ENCODE measurements at places on chromosomes 2 and 18.

DNA sequence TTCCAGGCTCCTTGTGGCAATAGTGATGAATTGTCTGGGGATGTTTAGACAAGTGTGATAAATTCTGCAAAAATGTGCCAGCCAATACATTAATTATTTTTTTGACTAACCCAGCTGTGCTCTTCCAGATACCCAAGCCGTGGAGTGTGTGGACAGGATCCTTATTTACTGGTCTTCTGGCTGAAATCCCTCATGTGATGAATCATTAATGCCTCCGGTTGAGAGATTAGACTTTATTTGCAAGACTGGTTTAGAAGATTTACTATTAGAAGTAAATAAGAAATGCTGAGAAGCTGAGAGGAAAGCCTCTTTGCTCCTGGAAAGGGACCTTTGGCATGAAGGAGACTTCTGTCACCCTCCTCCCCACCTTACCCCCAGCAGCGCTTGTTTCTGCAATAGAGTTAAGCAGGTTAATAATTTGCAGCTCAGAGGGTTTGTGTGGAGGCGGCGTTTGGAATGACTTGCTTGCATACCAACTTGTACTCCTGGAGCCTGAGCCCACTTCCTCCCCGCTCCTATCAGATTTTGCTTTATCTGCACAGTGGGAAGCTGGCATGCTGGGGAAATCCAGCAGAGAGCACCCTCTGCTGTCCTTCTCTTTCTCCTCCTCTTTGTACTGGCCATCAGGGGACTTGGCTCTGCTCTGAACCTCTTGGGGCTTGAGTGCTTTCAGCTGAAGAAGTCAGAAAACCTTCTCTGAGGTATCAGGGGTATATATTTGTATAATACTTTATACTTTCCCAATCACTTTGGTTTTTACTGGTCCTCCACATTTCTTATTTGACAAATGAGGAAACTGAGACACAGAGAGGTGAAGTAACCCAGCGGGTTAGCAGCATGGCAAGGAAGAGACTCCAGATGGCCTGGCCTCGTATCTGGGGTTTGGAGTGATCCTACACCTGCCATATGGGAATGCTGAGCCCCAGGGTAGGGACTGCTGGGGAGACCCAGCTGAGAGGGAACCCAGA lies 16.3 kb downstream of the SLC3A1 start:
- peak; percentile 52 for DNase-seq

GRCh38 chr2:208101716-208102631 lies 22.4 kb downstream of the CRYGD start:
- DNase-seq = peak; percentile 20

DNA sequence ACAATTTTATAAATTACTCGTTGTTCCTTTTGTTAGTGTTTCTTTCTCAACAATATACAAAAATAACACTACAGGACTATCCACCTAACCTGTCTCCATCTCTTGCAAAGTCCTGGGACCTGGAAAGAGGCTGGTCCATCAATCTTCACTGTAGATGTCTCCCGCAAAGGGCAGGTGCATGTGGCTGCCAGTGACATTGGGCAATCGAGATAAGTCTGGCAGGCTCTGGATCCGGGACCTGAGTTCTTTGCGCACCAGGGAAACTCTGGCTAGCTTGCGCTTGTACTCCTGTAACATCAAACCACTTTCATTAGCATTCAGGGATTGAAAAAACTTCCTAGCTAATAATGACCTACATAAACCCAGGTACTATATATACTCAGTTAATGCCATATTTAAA lies 20.5 kb downstream of the RMP24 start:
- no peak for DNase-seq

DNA sequence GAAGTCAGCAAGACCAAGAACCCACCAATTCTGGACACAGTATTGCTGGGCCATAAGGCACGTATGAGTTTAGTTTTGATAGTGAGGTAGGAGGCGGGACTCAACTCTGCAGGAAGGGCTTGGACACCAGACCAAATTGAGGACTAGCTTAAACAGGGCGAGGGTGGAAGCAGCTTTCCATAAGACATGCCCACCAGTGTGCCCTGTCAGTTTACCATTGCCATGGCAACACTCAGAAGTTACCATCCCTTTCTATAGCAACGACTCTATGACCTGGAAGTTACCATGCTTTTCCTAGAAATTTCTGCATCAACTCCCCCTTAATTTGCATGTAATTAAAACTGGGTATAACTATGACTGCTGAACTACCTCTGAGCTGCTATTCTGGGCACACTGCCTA lies 2.8 kb downstream of the M1AP start:
- no peak for DNase-seq

DNA sequence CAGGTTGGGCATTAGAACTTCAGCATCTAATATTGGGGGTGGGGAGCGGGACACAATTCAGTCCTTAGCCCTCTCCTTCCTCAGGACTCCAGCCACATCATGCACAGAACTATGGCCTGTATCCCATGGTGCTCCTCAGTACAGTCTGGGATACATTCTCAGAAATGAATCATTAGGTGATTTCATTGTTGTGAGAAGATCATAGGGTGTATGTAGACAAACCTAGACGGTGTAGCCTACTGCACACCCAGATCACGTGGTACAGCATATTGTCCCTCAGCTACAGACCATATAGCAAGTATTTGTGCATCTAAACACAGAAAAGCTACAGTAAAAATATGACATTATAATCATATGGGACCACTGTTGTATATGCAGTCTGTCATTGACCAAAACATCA lies 23.2 kb upstream of the IMP4 start:
- no peak for DNase-seq

GRCh38 chr2:96747061-96747617 lies 7.3 kb upstream of the LMAN2L start:
- DNase-seq = no peak

- DNase-seq = no peak
These were observed 111.3 kb upstream of the CAVIN2 start for GRCh38 chr2:191957996-191958860.

GRCh38 chr18:12074736-12075135 lies 18.9 kb upstream of the ANKRD62 start:
- no peak for DNase-seq

GRCh38 chr2:10878268-10878915 lies 33.3 kb upstream of the KCNF1 start:
- no peak for DNase-seq

DNA sequence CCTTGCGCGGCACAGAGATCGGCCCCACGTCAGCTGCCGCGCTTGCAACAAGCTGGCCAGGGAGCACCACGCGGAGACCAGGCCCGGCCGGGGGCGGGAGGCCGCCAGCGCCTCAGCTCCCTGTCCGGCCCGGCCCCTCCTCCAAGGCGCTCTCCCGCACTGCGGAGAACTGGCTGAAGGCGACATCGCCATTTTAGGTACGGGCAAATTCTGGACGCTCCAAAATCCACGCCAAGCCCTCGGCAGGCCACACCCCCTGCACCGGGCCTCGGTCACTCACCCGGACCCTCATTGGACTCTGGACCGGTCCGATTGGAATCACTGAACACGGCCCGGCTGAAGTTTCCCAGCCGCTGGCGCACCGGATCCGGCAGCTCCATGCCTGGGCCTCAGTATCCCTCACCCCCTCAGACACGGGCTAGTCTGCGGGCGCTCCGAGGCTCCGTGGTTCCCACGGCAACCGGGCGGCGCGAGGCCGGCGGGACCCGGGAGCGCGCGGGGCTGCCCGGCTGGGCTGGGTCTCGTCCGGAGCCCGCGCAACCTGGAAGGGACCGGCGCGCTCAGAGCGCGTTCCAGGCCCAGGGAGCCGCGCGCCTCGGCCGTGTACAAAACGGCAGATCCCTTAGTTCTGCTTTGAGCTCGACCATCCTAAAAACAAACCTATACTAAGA lies at the start of gene TMEM17:
Gene TMEM17 (minus strand): TSS at position 446 of the 671 bp plus-strand sequence. CDS start 66 bp downstream, at position 380.
- DNase-seq = peak; percentile 79

DNA sequence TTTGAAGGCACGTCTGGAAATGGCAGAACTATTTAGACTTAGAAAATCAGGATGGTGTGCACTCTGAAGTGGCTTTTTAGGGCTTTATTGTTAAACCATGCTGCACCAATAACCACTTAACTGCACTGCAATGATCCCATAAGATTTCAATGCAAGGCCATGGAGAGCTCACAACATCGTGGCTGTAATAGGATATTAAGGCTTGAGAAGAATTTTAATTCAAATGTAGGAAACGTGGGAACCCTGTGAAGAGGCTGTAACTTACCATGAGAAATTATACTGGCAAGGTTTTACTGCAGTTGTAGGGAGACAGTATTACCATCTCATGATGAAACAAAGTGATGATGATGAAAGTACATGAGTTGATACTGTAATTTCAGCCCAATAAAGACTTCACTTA lies 242.5 kb downstream of the AFF3 start:
- DNase-seq = no peak

GRCh38 chr2:127620866-127621265 lies 25.1 kb upstream of the GPR17 start:
- DNase-seq = no peak

DNA sequence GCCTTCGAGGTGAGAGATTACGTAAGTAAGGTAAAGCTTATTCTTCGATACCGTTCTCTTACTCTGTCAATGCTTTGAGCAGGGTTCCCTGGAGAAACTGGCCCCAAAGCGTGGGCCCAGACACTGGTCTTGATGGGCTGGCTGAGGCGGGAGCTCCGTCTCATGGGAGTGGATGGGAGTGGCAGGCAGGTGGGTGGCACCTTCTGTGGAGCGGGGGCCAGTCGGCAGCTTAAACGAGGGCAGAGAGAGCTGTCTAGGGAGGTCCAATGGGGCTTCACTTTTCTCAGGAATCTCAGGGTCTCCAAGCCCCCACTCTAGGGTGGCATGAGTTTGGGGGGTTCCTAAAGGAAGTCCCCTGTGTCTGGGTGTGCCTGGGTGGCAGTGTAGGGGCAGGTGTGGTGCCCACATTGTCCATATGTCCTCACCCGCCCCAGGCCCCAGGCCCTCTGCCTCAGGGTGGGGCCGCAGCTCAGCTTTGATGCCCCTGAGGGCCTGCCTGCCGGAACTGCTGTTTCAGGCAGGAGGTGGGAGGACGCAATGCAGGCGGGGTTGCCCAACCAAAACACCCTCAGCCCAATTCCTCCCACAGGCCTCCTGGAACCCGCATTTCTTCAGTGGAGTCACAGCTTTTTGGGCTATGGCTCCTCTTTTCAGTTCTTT lies 32.5 kb upstream of the FOSL2 start:
- no peak for DNase-seq

- DNase-seq = peak; percentile 50
These were observed 86.4 kb downstream of the GCA start for GRCh38 chr2:162430323-162430722.

DNA sequence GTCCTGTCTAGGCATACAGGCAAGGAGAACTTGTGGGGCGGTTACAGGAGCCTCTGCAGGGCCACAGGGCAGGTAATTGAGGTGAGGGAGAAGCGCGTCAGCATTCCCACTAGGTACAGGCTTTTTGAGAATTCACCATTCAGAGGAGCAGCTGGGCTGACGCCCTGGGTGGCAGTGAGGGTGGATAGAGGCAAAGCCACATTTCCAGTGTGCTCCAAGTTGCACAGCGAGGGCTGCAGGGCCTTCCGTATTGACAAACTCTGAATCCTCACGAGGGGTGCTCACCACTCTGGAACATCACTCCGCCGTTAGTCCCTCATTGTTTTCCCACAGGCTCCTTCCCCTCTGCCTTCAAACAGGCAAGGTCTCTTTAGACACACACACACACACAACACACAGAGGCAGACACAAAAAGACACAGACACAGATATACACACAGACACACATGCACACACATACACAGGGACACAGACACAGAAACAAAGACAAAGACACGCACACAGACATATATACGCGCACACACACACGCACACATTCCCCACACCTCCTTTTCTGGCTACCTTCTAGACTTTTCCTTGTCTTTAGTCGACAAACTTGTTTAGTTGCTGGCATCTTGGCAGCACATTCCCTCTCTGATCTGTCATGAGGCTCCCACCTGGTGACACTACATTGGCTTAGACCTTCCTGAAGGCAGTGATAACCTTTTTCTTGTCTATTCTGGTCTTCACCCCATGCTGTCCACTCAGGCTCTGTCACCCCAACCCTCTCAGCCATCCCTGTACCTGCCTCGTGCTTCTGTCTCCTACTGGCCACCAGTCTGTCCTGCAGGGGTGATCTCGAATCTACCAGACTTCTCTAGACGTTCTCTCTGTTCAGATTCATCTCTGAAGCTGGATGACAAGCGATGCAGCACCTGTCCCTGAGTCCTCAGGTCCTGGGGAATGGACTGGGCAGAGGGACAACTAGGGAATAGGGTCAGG lies 136.8 kb downstream of the ALPK2 start:
- DNase-seq = no peak

GRCh38 chr2:85585781-85586105 lies 1.5 kb downstream of the VAMP5 start:
- DNase-seq = no peak

DNA sequence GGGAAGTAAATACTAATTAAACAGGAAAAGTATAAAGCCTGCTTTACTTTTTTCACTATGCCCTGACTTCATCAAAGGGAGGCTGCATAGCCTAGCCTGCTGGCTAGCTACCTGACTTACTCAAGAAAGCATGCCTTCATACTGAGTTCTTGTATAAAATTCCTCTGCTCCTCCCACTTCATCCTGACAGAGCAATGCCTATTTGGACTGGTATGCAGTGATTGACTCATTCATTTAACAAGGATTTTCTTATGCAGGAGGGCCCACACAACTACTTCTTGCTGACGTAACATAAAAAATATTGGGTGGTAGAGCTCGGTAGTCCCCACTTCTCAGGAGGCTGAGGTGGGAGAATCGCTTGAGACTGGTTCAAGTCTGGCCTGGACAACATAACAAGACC lies 70.5 kb downstream of the PRPF40A start:
- no peak for DNase-seq

DNA sequence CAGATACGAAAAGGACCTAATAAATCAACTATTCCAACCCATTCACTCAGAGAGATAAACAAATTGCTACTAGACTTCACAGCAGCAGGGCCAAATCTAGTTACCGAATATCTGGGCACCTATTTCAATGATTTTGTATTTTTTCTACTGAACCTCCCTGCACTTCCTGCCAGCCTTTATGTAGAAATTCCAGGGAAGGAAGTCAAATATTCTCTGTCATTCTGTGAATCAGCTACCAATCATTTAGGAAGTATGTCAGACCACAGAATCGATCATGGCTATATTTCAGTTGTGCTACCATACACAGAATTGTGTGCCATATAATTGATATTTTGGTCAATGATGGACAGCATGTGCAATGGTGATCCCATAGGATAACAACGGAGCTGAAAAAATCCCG lies 109.6 kb upstream of the SPOPL start:
- DNase-seq = no peak

- no peak for DNase-seq
These were observed 135.3 kb upstream of the SH3BP4 start for GRCh38 chr2:234816491-234816890.

- no peak for DNase-seq
These were observed 411.2 kb upstream of the PIK3C3 start for GRCh38 chr18:41543815-41544214.

GRCh38 chr2:71608034-71608433 lies 154.7 kb downstream of the DYSF start:
- DNase-seq = no peak

DNA sequence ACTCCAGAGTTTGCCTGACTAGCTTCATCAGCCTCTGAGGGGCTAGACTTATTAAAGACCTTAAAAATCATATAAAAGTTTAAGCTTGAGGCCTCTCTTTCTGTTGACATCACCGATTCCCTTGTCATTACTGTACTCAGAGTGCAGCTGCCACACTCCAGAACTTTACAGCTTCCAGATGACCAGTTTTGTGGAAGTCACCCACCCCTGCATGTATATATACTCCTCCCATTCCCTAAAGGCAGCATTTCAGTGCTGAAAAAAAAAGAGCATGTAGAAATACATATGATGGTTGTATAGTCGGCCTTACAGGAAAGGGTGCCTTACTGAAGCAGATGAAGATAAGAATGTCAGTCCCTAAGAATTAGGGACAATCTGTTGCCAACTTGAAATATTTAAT lies 117.3 kb downstream of the FEZ2 start:
- no peak for DNase-seq

GRCh38 chr2:241381872-241382271 lies 25.8 kb downstream of the FARP2 start:
- DNase-seq = no peak
